ENCODE measurements at places on chromosomes 6 and 20.

DNA sequence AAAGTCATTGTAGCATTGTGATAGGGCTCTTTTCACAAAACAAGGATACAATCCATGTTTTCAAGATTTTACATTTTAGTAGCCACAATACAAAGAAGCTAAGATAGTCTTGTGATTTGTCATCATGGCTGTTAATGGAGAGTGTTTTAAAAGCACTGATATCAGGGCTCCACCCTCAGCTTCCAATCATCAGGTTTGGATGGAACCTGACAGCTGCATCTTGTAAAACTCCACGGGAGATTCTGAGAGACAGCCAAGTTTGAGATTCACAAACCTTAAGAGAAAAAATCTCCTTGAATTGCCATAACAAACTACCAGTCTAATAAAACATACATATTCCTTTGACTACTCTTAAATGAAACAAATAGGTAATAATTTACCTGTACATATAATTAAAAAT is 280.2 kb downstream of the ESR1 start:
- DNase-seq: no peak

DNA sequence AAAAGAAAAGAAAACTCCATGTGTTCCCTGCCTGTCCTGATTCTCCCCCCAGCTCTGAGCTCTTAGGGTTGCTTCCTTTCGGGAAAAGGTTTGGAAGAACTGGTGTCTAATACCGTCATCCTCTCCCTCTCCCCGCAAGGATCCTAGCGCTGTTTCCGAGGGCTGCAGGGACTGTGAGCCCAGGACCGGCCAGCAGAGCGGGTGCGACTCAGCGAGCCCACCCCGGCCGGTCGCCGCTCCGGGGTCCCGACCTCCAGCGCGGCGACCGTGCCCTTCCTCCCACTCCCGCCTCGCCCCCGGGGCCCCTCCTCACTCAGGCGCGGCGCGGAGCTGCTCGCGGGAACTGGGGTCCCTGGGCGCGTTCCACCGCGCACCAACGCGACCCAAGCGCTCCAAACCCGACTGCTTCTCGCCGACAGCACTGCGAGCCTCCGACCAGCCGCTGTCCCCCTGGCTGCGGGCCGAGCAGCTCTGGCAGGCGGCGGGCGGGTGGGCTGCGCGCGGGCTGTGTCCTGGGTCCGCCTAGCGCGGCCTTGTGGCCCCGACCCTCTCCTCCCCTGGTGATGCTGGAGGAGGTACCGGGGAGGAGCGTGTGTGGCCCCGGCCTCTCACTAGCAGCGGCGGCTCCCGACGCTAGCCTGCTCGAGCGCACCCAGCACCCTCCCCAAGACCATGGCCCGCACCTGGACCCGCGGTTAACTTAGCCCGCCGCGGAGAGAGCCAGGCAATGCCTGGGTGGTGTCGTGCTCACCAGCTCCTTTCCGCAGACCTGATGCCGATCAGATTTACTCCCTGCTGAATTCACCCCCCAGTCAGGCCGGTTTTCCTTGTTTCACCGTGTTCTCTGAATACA is at the start of gene PLA2G7:
Gene PLA2G7, minus strand, starts transcription at position 509 of the 853 bp plus-strand sequence. CDS start 12,484 bp downstream, outside the sequence.
- peak; percentile 49 for DNase-seq

- DNase-seq: no peak
Observed at GRCh38 chr6:86148586-86148985, 505.9 kb upstream of the SYNCRIP start.

- DNase-seq: no peak
Observed at GRCh38 chr20:4781637-4782377, 60.1 kb downstream of the PRND start.

GRCh38 chr6:36232172-36232571 is 35.6 kb downstream of the BRPF3 start:
- DNase-seq: no peak

- no peak for DNase-seq
Observed at GRCh38 chr6:44090465-44090864, 36.8 kb downstream of the MRPL14 start.

DNA sequence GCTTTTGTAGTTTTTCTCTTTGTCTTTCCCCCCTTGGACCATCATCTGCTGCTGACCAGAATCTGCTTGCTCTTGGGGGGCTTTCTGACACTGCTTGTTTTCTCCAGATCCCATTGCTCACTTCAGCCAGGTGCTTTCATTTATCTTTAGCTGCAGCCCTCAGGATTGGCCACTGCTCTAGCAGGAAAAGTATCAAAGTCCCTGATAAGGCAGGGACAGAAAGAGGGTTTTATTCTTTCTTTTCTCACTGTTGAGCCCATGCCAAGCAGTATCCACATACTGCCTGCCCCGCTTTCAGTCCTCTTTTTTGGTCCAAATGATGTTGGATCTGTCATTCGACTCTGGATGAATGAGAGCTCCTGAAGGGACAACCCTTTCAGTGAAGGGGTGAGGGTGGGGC is 141.4 kb downstream of the DNAH8 start:
- DNase-seq: no peak

GRCh38 chr20:52033313-52033712 is 158.3 kb downstream of the ZFP64 start:
- no peak for DNase-seq

DNA sequence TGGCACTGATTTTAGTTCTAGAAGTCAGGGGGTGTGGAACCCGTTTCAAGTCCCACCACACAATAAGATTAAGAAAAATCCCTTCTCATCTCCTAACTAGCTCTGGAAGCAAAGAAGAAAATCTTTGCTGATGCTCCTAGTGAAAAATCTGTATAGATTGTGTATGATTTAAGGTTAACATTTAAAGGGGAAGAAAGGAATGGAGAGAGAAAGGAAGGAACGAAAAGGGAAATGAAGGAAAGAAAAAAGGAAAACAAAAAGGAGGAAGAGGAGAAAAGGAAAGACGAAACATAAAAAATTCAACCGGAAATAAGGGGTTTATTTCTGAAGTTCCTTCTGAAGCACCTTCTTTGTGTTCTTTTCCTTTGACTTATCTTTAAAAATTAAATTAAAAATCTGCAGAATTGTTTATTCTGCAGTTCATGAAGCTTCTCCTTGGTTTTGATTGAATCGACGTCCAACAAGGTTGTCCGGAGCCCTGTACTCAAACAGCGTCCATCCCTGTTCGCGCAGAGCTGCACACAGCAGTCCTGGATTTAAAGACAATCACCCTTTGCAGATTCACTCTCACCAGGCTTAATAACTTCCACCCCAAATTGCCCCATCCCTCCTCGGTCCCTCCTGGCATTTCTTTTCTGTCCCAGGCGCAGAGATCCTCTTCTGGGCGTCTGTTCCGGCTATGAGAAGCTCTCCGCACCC is 1.6 kb upstream of the TFAP2B start:
- DNase-seq: no peak

- no peak for DNase-seq
Observed at GRCh38 chr20:37238935-37239451, 22.6 kb downstream of the GHRH start.

DNA sequence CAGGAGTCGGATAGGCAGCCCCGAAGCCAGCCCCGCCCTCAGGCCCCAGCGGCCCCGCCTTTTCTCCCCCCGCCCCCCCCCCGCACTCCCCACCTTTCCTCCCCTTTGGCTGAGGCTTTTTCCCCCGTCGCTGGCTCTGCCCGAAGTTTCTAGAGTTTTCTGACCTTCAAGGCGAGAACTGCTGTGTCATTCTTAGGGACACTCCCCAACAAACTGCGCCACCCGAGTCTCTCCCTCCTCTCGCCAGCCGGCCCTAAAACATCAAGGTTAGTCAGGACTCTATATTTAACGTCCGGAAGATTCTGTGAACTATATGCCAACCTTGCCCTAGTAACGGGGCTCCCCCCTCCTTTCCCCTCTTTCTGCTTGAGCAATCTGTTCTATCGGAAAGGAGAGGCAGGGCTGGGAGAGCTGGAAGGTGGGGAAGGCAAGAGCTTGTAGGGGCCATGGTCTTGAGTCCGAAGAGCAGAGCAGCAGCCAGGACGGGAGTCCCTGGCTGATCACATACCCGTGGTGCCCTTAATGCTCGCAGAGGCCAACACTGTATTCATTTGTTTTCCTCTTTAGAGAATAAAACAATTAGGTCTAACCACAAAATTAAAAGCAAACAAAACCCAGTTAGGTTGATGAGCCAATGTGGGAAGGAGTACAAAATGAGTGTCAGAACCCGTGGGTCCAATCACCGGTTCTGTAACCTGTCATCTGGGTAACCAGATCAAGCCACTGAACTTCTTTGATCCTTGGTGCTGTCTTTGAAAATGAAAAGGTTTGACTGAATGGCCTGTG is 5.3 kb upstream of the HSPA1B start:
- peak; percentile 86 for DNase-seq

DNA sequence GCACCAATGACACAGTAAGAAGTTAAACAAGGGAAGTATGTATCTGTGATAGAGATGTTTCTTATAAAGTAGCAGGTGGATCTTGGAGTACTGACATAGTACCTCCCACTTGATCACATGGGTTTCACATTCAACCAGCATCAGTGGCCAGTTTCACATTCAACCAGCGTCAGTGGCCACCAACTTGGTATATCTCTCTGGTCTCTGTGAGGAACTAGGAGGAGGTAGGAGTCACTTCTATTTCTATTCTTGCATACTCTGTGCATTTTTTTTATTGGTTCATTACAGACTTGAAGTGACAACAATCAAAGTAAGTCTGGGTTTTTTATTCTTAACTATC is 200.3 kb upstream of the SIM1 start:
- DNase-seq: peak; percentile 7

DNA sequence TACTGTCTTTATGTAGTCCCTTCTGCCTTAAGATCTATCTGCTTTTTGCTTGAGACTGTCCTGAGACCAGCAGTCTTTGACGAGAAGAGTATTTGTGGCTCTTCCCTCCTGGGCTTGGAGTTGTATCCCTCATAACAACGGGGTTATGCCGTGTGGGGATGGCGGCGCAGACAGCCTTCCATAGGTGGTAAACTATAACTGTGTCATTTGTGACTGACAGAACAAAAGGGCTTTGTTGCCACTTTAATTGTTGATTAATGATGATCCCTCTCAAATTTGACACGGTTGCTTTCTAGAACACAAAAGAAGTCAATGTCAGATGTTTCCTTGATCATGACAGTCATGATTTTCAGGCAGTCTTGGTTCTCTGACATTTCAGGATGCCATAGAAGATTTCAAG is 196.6 kb downstream of the JARID2 start:
- no peak for DNase-seq

GRCh38 chr6:3776881-3777507 is 25.5 kb upstream of the PXDC1 start:
- DNase-seq: no peak

GRCh38 chr6:65706436-65706835 is 590 bp downstream of the EYS start:
- DNase-seq: no peak

GRCh38 chr20:48606841-48607543 is 220.8 kb downstream of the PREX1 start:
- DNase-seq: no peak

- no peak for DNase-seq
Observed at GRCh38 chr20:61391812-61392520, 139.9 kb downstream of the CDH4 start.

DNA sequence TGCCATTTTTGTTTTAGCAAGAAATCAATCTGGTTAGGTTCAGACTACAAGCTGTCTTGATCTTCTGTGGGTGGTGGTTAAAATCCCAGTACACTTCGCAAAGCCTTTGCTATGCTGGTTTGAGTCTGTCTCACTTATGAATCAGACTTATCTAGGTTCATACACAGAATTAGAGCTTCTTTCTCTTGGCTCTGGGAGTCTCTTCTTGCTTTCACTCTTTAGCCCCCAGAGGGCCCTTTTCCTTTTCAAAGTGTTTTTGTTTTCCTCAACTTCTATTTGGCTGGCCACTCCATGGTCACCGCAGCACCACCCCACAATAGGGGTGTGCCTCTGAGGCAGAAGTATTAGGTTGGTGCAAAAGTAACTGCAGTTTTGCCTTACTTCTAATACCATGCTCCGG is 21.3 kb downstream of the ECI2 start:
- peak; percentile 16 for DNase-seq

- no peak for DNase-seq
Observed at GRCh38 chr6:113050979-113051378, 703.8 kb downstream of the RFPL4B start.

- DNase-seq: no peak
Observed at GRCh38 chr6:43757966-43758616, 11.9 kb upstream of the VEGFA start.

DNA sequence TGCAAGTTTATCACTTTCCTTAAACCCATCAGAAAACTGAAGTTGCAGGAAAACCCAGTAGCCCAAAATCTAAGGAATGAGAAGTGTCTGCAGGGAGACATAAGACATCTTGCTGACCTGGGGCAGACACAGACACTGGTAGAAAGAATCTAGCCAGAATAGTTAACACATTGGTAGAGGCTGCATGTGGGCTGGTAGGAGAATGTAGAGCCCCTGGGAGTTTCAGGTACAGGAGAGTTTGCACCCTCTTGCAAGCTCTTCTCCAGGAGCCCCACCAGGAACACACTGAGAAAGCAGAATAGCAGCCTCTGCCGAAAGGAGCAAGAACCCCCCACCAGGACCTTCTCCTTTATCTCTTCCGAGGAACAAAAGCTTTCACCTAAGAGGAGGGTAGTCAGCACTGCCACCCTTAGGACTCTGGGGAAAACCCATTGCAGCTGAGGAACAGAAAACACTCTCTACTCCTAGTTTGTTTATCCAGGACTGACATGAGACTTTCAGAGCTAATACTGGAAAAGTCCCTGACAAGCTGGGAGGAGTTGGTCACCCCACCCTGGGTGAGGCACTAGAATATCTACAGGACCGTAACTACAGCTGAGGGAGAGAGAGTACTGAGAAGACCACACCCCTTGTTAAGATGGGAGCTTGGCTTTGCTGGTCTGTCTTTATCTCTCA is 10.5 kb upstream of the OGFRL1 start:
- no peak for DNase-seq

DNA sequence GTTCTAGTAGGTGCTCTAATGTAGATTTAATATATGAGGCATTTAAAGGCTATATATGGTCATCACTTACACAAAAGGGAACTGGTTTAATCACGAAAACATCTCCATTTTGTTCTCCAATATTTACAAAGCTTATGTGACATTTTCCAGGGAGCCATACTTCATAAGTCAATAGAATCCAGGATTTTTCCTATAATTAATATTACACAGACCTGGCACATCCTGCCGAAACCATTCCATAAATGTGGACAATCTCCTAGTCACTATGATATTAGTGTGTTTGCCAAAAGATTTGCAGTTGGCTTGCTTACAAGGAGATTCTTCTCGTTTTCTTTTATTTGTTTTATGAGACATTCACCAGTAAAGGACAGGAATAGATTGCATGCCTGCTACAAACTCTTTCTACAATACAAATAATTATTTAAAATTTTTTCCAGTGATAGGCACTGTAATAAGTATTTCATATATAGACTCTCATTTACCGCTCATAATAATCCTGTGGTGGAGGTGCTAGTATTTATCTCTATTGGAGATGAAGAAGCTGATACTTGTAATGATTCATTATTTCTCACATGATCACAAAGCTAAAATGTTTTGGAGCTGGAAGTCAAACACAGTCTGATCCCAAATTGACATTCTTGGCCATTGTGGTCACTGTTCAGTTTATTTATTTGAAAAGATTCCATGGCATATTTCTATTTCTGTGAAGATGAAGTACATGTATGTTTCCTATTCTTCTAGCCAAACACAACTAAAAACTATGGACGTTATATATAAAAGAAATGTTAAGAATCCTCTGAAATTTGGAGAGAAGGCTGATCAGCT is 597.0 kb downstream of the HTR1B start:
- DNase-seq: no peak

All from AG20443 (cell line).